Activated CD8-positive, alpha-beta T cell treated with anti-CD3 and anti-CD28 coated beads, Interleukin-2, amount 10 ng/mL, durations not matched to agents 7 days and 5 days (primary cell): ENCODE measurements at places on chromosomes 2 and 18. TPM values are rescaled to one million over a fixed set of nuclear protein-coding genes. Genes with fewer than 3 reads are reported as not detected.

DNA sequence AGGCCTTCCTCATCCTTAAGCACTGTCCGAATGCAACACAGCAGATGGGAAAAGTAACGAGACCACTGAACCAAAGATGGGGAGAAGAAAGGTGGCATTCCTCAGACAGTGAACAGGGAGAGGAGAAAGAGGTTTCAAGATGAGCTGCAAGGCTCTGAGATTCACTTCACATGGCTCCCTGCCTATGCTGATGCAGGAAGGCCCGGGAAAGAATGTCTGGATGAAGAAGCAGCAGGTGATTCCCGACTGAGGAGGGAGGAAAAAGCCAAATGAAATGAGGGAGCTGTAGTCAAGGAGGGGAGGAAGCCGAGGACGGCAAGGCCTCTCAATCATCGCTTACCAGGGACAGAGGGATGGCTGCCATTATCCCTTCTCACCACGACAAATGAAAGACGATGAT, 98.5 kb upstream of the BOD1L2 start:
- no peak for DNase-seq

- no peak for DNase-seq
Observed at GRCh38 chr2:238814815-238815214, 33.1 kb upstream of the TWIST2 start.

- DNase-seq, result no peak
Observed at GRCh38 chr2:71674158-71674851, 220.9 kb downstream of the DYSF start.

DNA sequence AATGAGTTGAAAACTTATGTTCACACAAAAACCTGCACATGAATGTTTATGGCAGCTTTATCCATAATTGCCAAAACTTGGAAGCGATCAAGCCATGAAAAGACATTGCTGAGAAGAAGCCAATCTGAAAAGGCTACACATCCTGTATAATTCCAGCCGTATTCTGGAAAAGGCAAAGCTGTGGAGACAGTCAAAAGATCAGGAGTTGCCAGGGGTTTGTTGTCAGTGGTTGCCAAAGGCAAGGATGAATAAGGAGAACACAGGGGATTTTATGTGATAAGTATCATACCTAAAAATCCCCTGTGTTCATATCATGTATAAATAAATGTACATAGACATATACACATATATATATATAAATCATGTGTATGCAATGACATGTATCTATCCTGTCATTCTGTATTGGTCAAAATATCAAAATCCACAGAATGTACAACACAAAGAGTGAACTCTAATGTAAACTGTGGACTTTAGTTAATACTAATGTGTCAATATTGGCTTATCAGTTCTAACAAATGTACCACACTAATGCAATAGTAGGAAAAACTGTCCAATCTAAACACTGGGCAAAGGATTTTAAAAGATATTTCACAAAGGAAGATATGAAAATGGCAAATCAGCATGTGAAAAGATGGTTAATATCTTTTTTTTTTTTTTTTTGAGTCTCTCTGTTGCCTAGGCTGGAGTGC, 75.8 kb downstream of the PTRHD1 start:
- DNase-seq, result no peak

GRCh38 chr2:85827879-85828569, 60.8 kb downstream of the ST3GAL5 start:
- no peak for DNase-seq

DNA sequence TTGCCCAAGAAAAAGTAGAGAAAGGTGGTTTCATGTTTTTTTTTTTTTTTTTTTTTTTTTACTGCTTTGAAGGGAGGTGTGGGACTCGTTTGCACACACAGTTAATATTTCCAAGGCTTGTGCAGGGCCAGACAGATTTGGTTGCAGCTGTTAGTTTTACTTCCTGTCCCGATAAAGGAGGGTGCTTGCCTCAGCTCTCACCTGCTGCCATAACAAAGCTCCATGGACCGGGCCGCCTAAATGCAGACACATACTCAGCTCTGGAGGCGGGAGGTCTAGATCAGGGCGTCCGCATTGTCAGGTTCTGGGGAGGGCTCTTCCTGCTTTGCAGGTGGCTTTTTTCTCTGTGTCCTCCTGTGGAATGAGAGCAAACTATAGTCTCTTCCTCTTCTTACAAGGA, 69.9 kb downstream of the ODC1 start:
- DNase-seq, result peak; percentile 33

DNA sequence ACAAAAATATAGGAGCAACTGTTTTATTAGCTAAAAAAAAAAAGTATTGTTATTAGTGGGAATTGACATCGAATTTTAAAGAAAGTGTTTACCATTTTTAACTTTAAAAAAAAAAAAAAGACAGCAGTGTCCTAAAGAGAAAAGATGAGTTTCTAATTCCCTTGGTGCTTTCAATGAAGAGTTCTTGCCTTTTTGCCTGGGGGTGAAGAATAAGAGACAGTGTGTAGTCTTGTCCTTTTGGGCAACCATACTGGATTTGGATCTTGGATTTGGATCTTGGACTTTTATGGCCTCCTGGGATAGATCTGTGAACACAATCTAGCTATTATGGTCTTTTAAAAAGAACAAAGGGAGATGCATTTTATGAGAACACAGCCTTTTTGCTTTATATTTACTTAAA, 60.2 kb upstream of the GLS start:
- no peak for DNase-seq

DNA sequence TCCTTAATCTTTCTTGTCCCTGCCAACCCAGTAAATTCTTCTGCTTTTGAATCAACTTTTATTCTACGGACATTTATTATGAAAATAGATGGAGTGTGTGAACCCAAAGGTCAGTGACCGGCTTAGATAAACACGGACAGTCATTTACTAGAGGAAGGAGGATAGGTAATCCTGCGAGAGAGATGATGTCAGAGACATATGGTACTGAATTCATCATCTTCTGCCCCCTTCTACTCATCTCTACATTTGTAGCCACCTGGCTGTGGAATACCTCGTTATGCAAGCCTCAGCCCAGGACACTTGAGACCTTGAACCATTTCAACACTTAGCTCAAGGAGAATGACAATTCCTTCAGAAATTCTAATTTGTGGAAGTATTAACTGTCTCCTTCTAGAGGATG, 443.6 kb downstream of the TDRD15 start:
- no peak for DNase-seq

DNA sequence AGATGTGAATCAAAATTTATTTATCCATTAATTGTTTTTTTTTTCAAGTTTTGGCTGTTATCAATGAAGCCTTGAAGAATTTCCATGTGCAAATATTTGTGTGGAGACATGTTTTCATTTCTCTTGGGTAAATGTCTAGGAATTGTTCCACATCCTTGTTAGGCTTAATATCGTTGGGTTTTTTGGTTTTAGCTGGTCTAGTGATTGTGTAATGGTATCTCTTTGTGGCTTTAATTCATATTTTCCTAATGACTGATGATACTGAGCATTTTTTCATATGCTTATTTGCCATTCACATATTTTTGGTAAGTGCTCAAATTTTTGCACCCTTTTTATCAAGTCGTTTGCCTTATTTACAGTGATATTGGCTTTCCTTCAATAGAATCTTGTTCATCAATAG, 250.3 kb upstream of the EPHA4 start:
- DNase-seq, result no peak

- DNase-seq, result no peak
Observed at GRCh38 chr2:98912221-98912851, 23.7 kb downstream of the CRACDL start.

- DNase-seq, result no peak
Observed at GRCh38 chr2:189276277-189276676, 96.7 kb upstream of the COL5A2 start.

GRCh38 chr2:235024191-235024860, 72.5 kb downstream of the SH3BP4 start:
- no peak for DNase-seq

DNA sequence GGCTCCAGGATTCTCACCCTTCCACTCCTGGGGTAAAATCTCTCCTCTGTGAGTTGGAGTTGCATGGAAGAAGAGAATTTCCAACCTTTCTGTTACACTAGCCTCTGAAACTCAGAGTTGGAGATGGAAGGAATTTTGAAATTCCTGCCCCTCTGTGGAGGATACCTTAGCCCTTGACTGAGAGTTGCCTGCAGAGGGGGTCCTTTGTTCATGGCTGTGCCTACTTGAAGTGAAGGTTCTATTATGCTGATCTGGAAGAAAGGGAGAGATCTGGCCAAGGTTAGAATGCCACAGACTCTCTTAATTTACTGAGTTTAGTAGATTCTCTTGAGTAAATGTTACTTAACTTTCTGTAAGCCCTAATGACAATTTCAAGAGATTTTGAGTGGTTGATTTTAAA, 626.6 kb upstream of the GYPC start:
- DNase-seq, result no peak

DNA sequence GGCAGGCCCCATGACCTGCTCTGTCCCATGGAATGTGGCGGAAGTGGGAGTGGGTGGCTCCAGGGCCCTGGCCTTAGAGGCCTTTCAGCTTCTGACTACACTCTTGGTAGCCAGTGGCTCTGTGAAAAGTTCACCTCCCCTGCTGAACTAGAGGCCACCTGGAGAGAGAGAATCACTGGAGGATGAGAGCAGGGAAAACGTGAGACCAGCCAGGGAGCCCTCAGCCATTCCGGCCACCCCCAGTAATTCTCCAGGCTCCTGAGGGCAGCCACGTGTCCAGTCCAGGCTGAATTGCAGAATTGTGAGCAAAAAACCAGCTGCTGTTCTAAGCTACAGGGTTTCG, 10.5 kb downstream of the COLEC12 start:
- no peak for DNase-seq

DNA sequence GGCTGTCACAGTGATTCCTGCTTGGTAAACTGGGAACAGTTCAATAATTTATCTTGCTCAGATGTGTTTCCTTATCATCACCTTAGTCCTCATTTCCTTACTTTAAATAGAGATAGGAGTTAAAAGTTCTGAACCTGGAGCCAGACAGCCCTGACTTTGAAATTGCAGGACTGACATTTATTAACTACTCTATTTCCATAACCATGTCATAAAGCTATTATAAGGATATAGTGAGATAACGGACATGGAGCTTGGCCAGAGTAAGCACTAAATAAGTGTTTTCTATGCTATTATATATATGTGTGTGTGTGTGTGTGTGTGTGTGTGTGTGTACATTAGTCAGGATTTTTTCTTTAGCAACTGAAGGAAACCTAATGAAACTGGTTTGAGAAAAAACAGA, 13.1 kb downstream of the NT5DC4 start:
- no peak for DNase-seq

- DNase-seq, result no peak
Observed at GRCh38 chr2:121135168-121135853, 149.7 kb downstream of the TFCP2L1 start.

DNA sequence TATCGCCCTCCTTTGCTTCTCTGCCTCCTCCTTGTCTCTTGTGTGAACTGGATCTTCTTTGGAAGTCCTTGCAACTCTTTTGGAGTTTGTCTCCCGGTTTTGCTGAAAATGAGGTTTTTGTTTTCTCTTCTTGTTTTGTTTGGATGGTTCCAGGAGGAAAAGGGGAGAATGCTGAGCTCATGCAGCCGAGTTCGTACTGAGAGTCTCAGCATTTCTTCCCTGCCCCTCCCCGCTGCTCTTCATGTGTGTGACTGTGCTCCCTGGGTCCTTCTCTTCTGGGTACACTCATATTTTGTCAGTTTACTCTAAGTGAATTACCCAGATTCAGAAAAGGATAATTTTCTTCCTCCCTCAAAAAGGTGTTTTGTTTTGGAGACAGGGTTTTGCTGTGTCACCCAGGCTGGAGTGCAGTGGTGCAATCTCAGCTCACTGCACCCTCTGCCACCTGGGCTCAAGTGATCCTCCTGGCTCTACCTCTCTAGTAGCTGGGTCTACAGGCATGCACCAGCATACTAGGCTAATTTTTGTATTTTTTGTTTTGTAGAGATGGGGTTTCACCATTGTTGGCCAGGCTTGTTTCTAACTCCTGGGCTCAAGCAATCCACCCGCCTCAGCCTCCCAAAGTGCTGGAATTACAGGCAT, 142.9 kb upstream of the IL1R2 start:
- DNase-seq, result no peak

DNA sequence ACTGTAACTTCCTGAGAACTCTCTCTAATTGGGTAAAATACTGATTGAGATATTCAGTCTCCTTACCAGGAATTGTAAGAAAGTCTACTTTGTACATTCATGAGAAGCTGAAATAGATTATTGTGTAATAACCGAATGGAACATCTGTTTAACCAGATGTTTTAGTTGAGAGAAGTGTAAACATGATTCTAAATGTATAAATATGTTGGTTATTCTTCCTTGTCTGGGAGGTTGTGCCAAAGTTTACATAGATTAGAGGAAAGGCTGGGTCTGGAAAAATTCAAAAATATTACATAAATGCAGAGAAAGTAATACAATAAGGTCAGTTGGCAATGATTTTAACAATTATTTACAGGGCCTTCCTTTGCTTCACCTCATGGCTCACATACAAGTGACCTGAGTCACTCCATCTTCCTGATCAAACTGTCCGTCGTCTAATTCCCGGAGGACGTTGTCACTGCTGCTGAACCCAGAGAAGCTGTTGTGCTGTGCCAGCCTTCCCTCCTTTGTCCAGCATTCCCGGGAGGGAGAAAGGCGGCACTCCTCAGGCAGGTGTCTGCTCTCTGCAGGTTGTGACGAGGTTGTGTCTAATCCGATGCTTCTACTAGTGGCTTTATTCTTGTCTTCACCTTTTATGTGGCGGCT, 55.9 kb downstream of the MOB4 start:
- no peak for DNase-seq

GRCh38 chr2:216991563-216991962, 131.7 kb upstream of the TNP1 start:
- DNase-seq, result no peak

DNA sequence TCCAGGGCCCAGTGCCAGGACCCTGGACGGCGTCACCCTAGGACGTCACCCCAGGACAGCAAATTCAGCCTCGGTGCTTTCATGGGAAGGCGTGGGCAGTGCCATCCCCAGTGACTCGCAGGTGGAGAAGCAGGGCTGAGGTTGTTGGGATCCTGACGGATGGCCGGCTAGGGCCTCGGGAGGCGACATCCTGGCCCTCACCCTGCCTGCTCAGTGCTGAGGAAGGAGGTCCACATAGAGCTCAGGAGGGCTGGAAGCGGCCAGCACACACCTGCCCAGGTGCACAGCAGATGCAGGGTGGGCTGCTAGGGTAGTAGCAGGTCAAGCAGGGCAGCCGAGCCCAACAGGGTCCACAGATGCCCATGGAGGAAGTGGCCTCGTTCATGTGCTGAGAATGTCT, 482.0 kb upstream of the SALL3 start:
- no peak for DNase-seq

- no peak for DNase-seq
Observed at GRCh38 chr18:59448546-59448945, 89.5 kb upstream of the LMAN1 start.

DNA sequence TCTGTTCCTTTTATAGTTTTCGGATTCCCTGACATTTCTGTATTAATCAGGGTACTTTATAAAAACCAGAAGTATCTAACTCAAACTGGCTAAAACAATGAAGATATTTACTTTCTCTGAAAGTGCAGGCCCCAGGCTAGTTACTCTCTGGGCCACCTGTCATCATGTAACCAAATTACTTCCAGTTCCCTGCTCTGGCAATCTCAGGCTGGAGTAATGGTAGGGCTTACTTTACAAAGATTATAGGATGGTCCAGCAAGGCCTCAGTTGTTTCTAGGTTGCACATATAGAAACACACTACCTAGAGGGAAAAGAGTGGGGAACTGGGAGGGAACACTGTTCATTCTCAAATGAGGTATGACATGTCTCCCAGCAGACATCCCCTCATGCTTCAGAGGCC, 74.8 kb downstream of the CHST9 start:
- DNase-seq, result no peak

ASPRV1 gene
- total RNA-seq, result 0.74 TPM

IL1F10 gene
- total RNA-seq, result not detected

RIT2 gene
- total RNA-seq, result not detected

IL18RAP gene
- 25.2 TPM for total RNA-seq

TMEM163 gene
- not detected for total RNA-seq

AQP12A gene
- total RNA-seq, result not detected

TGFA gene
- 0.13 TPM for total RNA-seq

BABAM2 gene
- total RNA-seq, result 49.0 TPM

CCDC68 gene
- not detected for total RNA-seq
